ENCODE measurements at places on chromosomes 1 and 21.

DNA sequence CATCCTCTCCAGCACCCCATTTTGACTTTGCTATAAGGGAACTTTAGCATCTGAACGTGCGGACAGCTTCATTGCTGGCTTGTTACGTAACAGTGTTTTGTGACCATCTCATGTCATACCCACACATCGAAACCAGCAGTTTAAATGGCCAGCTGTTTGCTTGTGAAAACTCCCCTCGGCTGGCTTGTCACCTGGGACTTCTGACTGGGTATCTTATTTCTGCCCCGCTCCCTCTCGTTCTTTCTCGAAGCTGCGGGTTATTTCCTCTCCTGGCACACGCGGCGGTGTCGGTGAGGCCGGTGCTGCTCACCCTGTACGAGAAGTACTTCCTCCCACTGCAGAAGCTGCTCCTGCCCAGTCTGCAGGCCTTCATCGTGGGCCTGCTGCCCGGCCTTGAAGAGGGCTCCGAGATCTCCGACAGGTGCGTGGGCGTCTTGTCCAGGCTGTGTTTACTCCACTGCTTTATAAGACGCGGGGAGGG, 43.5 kb downstream of the DOP1B start:
- DNase-seq, result no peak

DNA sequence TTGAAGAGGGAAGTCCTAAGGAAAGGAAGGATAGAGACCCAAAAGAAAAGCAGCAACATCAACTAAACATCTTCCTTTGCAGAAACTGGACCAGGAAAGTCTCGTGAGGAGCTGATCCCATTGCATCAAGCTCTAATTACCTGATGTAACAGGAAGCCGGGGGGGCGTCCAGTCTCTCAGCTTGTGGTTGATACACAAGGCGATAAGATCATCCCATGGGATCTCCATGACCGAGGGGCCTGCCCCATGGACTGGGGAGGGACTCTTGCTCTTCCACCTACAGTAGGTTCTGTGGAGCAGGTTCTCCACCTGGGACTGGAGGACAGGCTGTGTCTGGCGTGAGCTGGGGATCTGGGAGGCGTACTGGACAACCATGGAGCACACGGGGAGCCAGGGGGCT, 14.8 kb upstream of the LSS start:
- no peak for DNase-seq

DNA sequence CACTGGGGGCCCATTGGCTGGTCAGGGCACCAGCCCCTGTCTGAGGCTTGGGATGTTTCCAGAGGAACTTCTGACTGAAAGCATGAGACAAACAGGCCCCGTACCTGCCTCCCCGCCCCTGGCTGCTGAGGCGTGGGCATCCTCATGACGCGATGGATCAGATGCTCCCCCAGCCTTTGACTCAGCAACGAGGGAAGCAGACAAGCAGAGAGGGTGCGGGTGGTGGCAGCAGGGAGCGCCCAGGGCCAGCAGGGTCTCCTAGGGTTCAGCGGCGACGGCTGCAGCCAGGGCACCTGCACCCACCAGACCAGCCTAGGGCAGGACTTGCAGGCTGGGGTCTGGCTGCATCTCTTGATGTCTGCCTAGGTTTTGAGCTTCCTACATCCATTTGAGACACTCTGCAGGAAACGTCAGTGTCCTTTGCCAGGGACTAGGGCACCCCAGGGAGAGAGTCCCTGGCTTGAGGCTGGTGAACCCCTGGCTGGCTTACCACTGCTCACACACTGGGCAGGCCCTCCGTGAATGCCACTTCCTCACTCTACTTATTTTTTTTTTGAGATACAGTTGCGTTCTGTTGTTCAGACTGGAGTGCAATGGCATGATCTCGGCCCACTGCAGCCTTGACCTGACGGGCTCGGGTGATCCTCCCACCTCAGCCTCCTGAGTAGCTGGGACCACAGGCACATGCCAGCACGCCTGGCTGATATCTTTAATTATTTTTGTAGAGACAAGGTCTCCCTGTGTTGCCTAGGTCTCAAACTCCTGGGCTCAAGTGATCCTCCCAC, 63.3 kb downstream of the DHRS3 start:
- no peak for DNase-seq

DNA sequence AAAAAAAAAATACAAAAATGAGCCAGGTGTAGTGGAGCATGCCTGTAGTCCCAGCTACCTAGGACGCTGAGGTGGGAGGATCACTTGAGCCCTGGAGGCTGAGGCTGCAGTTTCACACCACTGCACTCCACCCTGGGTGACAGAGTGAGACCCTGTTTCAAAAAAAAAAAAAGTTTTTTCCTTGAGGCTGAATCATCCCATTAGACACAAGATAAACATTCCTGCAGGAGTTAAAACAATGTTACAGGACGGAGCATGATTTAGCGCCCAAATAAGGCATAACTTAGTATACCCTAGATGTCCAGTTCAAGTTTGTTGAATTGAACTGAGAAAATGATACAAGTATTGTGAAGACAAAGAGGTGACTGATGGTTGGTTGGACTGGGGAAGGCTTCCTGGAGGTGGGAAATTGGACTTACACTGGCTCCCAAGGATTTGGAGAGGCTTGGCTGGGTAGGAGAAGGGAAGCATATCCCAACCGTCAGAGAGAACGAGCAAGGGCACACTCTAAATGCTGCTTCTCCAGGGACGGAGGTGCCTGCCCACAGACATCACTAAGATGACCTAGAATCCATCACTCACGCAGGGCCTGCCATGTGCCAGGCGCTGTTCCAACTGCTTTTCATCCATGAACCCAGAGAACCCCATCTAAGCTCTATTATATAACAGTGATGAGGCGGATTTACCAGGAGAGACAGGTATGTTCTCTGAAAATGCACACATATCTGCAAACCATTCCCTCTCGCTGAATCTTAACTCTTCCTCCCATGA, 610.6 kb downstream of the KIF26B start:
- DNase-seq, result no peak

- DNase-seq, result no peak
These were observed 84.6 kb downstream of the LRRN2 start for GRCh38 chr1:204600968-204601367.

DNA sequence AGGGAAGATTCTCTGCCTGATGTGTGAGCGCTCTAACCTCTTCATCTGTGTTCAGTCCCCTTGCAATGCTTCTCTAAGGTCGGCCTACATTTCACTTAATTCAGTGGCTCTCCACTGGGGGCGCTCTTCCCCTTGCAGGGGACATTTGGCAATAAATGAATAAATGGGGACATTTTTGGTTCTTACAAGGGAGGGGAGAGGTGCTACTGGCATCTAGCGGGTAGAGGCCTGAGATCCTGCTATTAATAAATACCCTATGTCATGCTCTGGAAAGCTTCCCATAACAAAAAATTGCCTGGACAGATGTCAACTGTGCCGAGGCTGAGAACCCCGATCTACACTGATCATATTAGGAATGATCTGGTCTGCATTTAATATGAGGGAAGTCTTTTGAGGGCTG, 25.9 kb upstream of the DNAJC11 start:
- peak; percentile 47 for DNase-seq

- DNase-seq, result no peak
These were observed 40.4 kb downstream of the DAP3 start for GRCh38 chr1:155729031-155729898.

Measured in GM12892 (cell line).